Tongue (tissue), 3 donors: ENCODE measurements at places on chromosomes 3 and 15.

- no peak for DNase-seq
Measured at GRCh38 chr3:168974617-168975403, 688.7 kb downstream of the MECOM start.

GRCh38 chr3:99960941-99961340, 143.3 kb downstream of the CMSS1 start:
- DNase-seq = no peak

DNA sequence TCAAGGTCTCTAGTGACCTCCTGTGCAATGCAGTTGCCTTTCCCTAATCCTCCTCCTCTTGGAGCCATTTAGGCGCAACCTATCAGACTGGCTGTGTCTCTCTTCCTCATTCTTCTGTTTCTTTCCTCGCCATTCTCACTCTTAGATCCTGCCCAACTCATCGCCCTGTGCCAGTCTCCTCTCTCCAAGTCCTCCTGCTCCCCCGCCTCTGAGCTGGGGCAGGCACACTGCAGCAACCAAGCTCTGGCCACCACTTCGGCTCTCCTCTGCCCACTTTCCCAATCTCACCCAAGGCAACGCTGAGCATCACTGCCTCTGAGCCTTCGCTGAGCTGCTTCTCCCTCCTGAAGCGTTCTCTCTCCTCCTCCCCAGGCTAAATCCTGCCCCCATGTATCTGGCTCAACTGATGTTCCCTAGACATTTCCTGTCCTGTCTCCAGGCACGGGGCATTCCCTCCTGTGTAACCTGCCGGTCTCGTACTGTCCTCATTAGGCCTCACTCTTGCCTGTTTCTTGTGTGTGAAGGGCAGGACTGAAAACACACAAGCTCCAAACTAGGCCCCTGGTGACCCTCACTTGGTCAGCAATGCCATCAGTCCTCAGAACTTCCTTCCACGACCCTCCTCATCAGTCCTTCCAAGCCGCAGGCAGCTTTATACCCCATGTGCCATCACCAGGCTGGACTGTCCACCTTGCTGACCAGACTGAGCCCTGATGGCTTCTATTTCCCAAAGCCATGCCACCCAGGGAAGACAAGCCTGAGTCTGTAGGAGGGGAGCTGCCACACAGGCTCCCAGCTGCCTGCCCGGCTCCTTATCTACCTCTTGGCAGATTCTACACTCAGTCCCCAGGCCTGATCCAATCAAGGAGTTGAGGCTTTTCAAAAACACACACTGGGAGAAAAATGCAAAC, 85.6 kb downstream of the SEC22A start:
- DNase-seq = no peak

GRCh38 chr3:43259626-43260025, 26.7 kb upstream of the SNRK start:
- DNase-seq = no peak

- no peak for DNase-seq
Measured at GRCh38 chr3:39112113-39112512, 4.6 kb downstream of the TTC21A start.

DNA sequence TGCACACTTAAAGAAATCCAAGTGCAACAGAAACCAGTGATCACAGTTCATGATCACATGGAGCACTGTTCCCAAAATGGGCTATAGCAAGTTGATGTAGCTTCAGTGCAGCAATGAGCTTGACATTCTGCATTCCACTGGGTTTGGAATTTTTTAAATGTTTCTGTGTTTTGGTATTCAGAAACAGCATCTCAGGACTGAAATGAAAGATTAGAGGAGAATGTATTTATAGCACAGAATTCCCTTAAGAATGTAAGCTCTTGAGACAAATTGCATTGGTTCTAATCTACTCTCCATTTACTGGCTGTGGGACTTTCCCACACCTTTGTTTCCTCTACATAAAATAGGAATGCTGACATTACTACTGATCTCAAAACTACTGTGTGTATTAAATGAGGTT, 162.7 kb downstream of the FGF12 start:
- DNase-seq = no peak

DNA sequence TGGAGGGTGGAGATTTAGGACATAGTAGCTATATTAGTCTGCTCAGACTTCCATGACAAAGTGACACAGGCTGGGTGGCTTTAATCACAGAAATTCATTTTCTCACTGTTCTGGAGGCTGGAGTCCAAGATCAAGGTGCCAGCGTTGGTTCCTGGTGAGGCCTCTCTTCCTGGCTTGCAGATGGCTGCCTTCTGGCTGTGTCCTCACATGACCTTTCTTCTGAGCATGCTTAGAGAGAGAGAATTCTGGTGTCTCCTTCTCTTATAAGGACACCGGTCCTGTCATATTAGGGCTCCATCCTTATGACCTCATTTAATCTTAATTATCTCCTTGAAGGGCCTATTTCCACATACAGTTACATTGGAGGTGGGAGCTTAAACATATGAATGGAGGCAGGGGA, 14.9 kb upstream of the SHC4 start:
- DNase-seq = no peak
